ENCODE measurements at places on chromosomes 16 and 17. TPM values are rescaled to one million over a fixed set of nuclear protein-coding genes. Genes with fewer than 3 reads are reported as not detected.

SHCBP1 gene
- total RNA-seq = 8.0 TPM

SLC13A2 gene
- not detected for total RNA-seq

PYDC1 gene
- not detected for total RNA-seq

GNAO1 gene
- 7.0 TPM for total RNA-seq

IL17C gene
- not detected for total RNA-seq

LLGL2 gene
- 84.9 TPM for total RNA-seq

CBLN1 gene
- not detected for total RNA-seq

MYCBPAP gene
- total RNA-seq = 0.54 TPM

SCN4A gene
- total RNA-seq = 1.0 TPM

TRPV2 gene
- 85.7 TPM for total RNA-seq

ITGAD gene
- total RNA-seq = 19.7 TPM

RNF43 gene
- total RNA-seq = 1.3 TPM

SPDYE4 gene
- total RNA-seq = not detected

ZNF624 gene
- 10.0 TPM for total RNA-seq

CCL7 gene
- total RNA-seq = not detected

TLCD2 gene
- total RNA-seq = 1.7 TPM

RMI2 gene
- total RNA-seq = 5.7 TPM

GALNS gene
- total RNA-seq = 40.6 TPM

KIF19 gene
- 15.9 TPM for total RNA-seq

DNAI2 gene
- total RNA-seq = not detected

C17orf100 gene
- 2.3 TPM for total RNA-seq

ADAP2 gene
- 60.4 TPM for total RNA-seq

HES7 gene
- total RNA-seq = not detected

SLX4 gene
- total RNA-seq = 6.8 TPM

CACNG3 gene
- total RNA-seq = not detected

CES5A gene
- not detected for total RNA-seq

PTGES3L gene
- total RNA-seq = 1.8 TPM

MRPL45 gene
- 22.2 TPM for total RNA-seq

HOXB5 gene
- 0.46 TPM for total RNA-seq

PSMD7 gene
- 61.1 TPM for total RNA-seq

SMPD3 gene
- total RNA-seq = 2.4 TPM

Data from spleen (tissue), 13 donors.